ENCODE measurements at places on chromosomes 1 and 21.

GRCh38 chr1:38062361-38063288, 16.0 kb upstream of the POU3F1 start:
- no peak for DNase-seq

GRCh38 chr1:181151378-181152326, 63.2 kb downstream of the IER5 start:
- DNase-seq: no peak

DNA sequence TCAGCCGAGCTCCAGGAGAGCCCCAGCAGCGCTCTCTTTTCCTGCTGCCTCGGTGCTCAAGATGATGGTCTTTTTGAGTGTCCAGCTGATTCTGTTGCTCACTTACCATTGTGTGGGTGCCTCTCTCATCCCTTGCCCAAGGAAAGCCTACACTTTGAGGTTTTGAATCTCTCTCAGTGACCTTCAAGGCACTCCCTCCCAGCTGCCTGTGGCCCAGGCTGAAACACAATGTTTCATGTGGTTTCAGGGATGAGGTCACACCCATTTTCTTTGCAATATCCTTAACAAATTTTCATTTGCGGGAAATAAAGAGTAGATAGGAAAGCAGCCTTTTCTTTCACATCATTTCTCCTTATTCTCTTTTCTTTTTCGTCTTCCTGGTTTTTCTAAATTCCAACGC, 12.6 kb upstream of the MRPS14 start:
- DNase-seq: no peak

DNA sequence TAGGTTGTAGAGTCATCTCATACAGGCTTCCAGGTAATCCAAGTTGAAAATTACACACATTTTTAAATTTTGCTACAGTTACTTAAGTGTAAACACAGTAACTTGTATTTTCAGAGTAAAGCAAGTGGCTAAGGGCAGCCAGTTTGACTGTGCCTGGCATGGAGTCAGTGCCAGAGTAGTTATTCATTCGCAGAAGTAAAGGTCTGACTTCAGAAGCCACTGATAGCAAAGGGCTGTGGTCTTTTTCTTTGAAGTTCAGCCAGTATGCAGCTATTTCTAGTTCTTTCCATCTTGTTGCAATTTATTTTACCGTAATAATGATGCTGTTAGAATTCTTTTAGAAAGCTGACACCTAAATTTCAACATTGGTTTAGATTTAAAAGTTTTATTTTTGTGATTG, 9.4 kb downstream of the TMEM50A start:
- DNase-seq: no peak

GRCh38 chr1:36094621-36095061, 5.9 kb downstream of the ADPRS start:
- DNase-seq: no peak

- no peak for DNase-seq
Measured at GRCh38 chr1:29415156-29415830, 179.0 kb downstream of the PTPRU start.

GRCh38 chr1:210938416-210938925, 195.5 kb downstream of the KCNH1 start:
- no peak for DNase-seq
